Spinal cord (tissue), 10 donors: ENCODE measurements at places on chromosomes 12 and 14. TPM values are rescaled to one million over a fixed set of nuclear protein-coding genes. Genes with fewer than 3 reads are reported as not detected.

- no peak overlapping the region for H3K4me3 ChIP-seq
- DNase-seq = no peak
- no peaks in the 10 kb centered on the region for H3K27me3 ChIP-seq
- H3K27ac ChIP-seq = no peak overlapping the region
- H3K36me3 ChIP-seq = peaks cover 8% of the 10 kb centered on the region
Observed at GRCh38 chr14:96320605-96321004, 42.5 kb downstream of the ATG2B start.

DNA sequence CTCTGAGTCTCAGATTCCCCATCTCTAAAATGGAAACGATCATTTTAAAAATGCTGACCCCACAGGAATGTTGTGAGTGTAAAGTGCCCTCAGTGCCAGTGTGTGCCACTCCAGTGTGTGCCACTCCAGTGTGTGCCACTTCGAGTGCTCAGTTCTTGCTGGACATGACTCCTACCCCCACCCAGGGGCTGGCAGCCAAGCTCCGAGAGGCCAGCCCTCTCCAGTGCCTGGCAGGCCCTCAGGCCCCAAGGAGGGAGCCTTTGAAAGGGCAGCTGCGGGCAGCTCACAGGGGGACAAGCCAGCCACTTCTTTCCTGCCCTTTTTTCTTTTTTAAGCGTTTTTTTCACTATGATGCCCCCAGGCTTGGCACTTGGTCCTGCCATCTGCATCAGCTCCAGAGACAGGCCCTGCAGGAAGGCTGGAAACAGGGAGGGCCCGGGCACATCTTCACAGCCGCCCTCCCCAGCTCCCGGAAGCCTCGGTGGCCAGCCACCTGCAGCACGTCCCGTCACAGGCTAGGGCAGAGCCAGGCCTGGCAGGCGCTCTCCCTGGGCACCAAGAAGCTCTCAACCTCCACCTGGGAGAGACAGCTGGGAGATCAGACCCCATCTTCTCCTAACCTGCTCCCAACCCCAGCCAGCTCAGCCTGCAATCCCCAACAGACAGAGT is 29.8 kb downstream of the NCOR2 start:
- DNase-seq = no peak
- no peaks in the 10 kb centered on the region for H3K27me3 ChIP-seq
- peak overlapping the region; percentile 80 for H3K27ac ChIP-seq
- peaks cover 35% of the 10 kb centered on the region for H3K36me3 ChIP-seq
- H3K4me3 ChIP-seq = no peak overlapping the region
- peaks cover 60% of the 10 kb centered on the region for H3K4me1 ChIP-seq

- no peaks in the 10 kb centered on the region for H3K27me3 ChIP-seq
- peaks cover 3% of the 10 kb centered on the region for H3K4me1 ChIP-seq
- no peak overlapping the region for H3K27ac ChIP-seq
- no peaks in the 10 kb centered on the region for H3K36me3 ChIP-seq
- DNase-seq = no peak
Observed at GRCh38 chr12:70560671-70561070, 76.6 kb downstream of the PTPRB start.

DNA sequence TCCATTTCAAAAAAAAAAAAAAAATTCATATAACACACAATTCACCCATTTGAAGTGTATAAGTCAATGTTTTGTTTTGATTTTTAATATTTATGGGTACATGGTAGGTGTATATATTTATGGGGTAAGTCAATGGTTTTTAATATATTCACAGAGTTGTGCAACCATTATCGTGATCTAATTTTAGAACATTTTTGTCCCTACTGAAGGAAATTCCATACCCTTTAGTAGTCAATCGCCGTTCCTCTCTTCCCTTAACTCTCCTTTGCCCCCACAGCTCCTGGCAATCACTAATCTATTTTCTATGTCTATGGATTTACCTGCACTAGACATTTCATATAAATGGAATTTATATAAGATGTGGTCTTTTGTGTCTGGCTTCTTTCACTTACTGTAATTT is 92.8 kb downstream of the TRAFD1 start:
- peaks cover 66% of the 10 kb centered on the region for H3K36me3 ChIP-seq
- no peaks in the 10 kb centered on the region for H3K27me3 ChIP-seq
- no peak overlapping the region for H3K4me3 ChIP-seq
- no peak overlapping the region for H3K27ac ChIP-seq
- no peak for DNase-seq
- no peaks in the 10 kb centered on the region for H3K4me1 ChIP-seq

DNA sequence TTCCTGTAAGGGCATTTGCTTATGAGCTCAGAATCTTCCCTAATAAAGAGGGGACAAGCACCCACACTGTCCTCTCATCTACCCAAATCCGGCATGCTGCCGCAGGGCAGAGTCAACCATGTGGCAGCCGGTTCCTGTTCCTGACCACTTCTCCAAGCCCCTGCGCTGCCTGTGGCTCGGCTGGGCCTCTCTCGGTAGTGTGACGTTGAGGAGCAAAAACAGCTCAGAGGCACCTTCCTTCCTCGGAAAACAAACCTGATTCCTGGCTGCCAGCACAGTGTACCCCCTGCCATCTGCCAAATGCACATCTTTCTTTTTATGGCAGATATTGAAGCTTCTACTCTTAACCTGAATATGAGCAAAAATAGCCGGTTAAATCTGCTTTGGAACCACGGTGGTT is 50.5 kb downstream of the CFAP251 start:
- H3K27me3 ChIP-seq = no peaks in the 10 kb centered on the region
- H3K4me3 ChIP-seq = no peak overlapping the region
- no peak overlapping the region for H3K27ac ChIP-seq
- peaks cover 14% of the 10 kb centered on the region for H3K36me3 ChIP-seq
- DNase-seq = no peak

DNA sequence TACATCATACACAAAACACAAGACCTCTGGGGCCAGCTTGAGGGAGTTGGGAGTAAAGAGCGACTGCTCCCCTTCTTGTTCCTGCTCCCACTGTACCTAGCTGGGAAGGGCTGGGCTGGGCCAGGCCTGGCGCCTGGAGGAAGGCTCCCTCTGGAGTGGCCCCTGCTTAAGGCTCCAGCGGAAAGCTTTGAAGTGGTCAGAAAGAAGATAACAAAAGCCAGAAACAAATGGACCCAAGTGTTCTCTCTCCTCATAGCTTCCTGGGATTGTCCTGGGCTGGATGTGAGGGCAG is 25.3 kb downstream of the PRPF40B start:
- no peaks in the 10 kb centered on the region for H3K27me3 ChIP-seq
- peaks cover 40% of the 10 kb centered on the region for H3K4me1 ChIP-seq
- DNase-seq = no peak
- no peak overlapping the region for H3K4me3 ChIP-seq
- no peak overlapping the region for H3K27ac ChIP-seq
- H3K36me3 ChIP-seq = peaks cover 93% of the 10 kb centered on the region

DNA sequence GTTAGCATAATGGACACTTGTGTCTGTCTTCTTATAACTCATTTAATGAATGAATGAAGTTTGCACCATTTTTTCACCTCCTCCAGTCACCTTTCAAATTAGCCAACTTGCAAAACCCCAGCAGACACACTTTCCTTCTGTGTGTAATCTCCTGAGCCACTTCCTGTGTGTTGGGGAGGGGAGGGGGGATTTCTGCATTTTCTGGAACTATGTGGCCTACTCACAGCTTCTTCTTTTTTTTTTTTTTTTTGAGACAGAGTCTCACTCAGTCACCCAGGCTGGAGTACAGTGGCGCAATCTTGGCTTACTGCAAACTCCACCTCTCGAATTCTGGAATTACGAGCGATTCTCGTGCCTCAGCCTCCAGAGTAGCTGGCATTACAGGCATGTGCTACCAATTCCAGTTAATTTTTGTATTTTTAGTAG is 4.1 kb upstream of the SERPINA1 start:
- no peak overlapping the region for H3K27ac ChIP-seq
- H3K36me3 ChIP-seq = no peaks in the 10 kb centered on the region
- DNase-seq = no peak
- no peaks in the 10 kb centered on the region for H3K27me3 ChIP-seq
- H3K4me3 ChIP-seq = no peak overlapping the region
- peaks cover 12% of the 10 kb centered on the region for H3K4me1 ChIP-seq

DNA sequence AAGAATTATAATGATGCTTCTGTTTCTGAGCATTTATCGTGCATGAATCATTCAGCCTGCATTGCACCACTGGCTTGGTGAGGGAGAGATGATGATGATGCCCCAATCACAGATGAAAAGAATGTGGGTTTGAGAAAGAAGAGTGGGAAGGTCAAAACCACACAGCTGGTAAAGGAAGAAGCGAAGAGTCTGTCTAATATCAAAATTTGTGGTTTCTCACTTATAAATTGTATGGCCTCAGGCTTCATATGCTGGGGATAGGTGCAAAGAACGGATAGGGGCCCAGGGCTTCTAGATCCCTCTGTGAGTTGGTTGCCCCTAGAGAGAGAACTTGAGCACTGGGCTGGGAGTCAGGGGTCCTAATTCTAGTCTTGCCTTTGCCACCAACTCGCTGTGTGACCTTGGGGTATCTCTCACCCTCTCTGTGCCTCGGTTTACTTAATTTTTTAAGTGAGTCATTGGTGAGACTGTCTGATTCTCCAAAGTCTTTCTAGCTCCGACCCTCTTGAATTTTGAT is 2.2 kb downstream of the OASL start:
- H3K4me3 ChIP-seq = no peak overlapping the region
- H3K4me1 ChIP-seq = peaks cover 6% of the 10 kb centered on the region
- H3K27me3 ChIP-seq = peaks cover 4% of the 10 kb centered on the region
- no peak for DNase-seq
- H3K27ac ChIP-seq = no peak overlapping the region

DNA sequence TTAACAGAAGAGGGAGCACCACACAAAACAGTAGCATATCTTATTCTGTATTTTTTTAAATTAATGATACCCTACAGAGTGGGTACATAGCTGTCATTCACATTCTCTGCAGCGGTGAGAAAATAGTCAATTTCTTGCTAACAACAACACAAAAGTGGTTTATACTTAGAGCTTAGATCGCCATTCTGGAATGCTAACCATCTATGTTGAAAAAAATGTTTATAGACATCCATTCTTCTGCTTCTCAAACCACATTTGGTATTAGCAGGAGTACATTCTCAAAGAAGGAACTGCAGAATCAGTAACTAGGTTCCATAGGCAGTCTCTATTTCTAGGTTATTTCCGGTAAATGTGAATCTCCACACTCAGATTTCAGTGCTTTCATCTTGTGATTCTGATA is 185.9 kb downstream of the PPFIA2 start:
- H3K36me3 ChIP-seq = no peaks in the 10 kb centered on the region
- DNase-seq = no peak
- H3K4me1 ChIP-seq = no peaks in the 10 kb centered on the region
- no peak overlapping the region for H3K27ac ChIP-seq
- H3K27me3 ChIP-seq = no peaks in the 10 kb centered on the region

GRCh38 chr14:70391493-70392391 is 25.1 kb downstream of the SYNJ2BP start:
- DNase-seq = no peak
- no peaks in the 10 kb centered on the region for H3K27me3 ChIP-seq
- no peaks in the 10 kb centered on the region for H3K36me3 ChIP-seq
- no peak overlapping the region for H3K4me3 ChIP-seq
- H3K27ac ChIP-seq = no peak overlapping the region

DNA sequence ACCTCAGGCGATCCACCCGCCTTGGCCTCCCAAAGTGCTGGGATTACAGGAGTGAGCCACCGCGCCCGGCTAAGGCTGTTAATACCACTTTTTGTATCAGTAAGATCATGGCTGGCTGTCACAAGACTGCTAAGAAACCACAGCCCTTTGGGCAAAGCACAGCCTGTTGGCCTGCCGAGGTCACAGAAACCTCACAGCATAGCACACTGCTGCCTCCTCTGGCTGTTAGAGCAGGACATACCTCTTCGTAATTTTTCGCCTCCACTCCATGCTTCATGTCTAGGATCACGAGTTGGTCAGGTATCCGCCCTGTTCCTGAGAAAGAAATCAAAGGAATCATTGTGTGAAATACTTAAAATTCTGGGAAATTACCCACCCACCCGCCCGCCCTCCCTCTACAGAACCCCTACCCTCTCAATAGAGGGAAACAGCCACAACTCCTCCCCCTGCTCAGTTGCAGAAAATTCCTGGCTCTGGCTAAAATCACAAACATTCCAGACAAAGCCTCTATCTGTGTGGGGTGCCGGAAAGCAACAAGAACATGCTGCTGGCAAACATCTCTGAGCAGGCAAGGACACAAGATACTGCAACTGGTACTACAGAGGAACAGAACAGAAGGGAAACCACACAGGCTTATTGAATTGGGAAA is 20.7 kb upstream of the NEK9 start:
- H3K4me3 ChIP-seq = no peak overlapping the region

GRCh38 chr14:24463884-24464785 is 21.6 kb upstream of the SDR39U1 start:
- H3K4me3 ChIP-seq = no peak overlapping the region
- no peak for DNase-seq
- no peaks in the 10 kb centered on the region for H3K4me1 ChIP-seq
- no peak overlapping the region for H3K27ac ChIP-seq
- H3K36me3 ChIP-seq = no peaks in the 10 kb centered on the region

DNA sequence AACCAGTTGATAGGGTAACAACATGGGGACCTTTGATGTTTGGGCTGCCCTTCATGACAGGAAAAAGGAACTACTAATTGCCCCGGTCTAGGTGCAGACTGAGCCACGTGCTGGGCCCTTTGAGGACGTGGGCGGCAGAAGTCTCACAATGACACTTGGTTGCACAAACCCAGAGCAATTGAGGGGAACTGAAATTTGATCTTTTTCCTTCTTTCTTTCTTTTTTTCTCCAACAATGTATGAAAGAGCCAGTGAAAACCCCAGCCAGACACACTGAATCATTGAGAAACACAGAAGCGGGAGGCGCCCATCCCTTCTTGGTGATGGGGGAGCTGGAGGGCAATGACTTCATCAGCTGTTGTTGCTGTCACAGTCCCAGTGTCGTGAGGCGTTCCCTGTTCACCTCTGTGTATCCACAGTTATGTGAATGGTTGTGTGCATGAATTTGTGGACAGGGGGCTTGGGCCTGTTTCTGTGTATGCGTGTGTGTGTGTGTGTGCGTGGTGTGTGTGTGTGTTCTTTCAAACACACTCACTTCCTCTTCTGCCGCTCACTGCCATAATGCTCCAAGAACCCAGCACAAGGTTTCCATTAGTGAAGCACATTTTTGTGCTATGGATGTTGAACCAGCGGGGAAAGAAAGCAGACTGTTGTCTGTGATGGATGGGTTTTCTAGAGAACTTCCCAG is 137.5 kb upstream of the CCND2 start:
- no peaks in the 10 kb centered on the region for H3K36me3 ChIP-seq
- peaks cover 27% of the 10 kb centered on the region for H3K4me1 ChIP-seq
- DNase-seq = no peak
- no peaks in the 10 kb centered on the region for H3K27me3 ChIP-seq

- H3K36me3 ChIP-seq = no peaks in the 10 kb centered on the region
- no peaks in the 10 kb centered on the region for H3K4me1 ChIP-seq
- H3K27ac ChIP-seq = no peak overlapping the region
- DNase-seq = no peak
- no peaks in the 10 kb centered on the region for H3K27me3 ChIP-seq
Observed at GRCh38 chr12:26010293-26010821, 51.9 kb downstream of the RASSF8 start.

- H3K27ac ChIP-seq = no peak overlapping the region
- H3K4me1 ChIP-seq = no peaks in the 10 kb centered on the region
- H3K4me3 ChIP-seq = no peak overlapping the region
- H3K27me3 ChIP-seq = no peaks in the 10 kb centered on the region
- no peaks in the 10 kb centered on the region for H3K36me3 ChIP-seq
Observed at GRCh38 chr14:42407153-42407552, 800.5 kb downstream of the LRFN5 start.

The MYO1H gene
- total RNA-seq = not detected

The GPN3 gene
- 19.3 TPM for total RNA-seq

The SLC10A1 gene
- not detected for total RNA-seq

The EVL gene
- total RNA-seq = 142 TPM

The ADAMTS20 gene
- total RNA-seq = 0.44 TPM

The TSPAN19 gene
- total RNA-seq = 1.1 TPM
